ENCODE measurements at places on chromosomes 16 and 17.

GRCh38 chr17:17024778-17025300, 17.4 kb upstream of the MPRIP start:
- DNase-seq: peak; percentile 43

DNA sequence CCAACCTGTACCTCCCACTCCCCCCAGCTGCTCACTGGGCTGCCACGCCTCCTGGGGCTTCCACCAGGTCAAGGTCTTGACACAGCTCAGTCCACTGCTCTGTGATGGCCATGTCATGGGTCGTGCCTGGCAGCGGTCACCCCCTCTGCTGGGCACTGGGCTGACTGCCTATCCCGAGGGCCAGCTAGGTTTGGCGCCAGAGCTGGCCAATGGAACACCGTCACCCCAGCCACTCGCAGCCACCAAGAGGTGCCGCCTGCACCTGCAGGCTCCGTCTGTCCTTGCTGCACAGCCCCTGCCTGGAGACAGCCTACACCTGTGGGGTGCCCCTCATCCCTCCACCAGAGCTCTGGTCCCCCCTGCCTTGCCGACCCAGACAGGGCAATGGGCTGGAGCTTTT, 4.5 kb upstream of the RAB40C start:
- DNase-seq: no peak

- DNase-seq: no peak
These were observed 22.3 kb upstream of the TIMP2 start for GRCh38 chr17:78947235-78948149.

DNA sequence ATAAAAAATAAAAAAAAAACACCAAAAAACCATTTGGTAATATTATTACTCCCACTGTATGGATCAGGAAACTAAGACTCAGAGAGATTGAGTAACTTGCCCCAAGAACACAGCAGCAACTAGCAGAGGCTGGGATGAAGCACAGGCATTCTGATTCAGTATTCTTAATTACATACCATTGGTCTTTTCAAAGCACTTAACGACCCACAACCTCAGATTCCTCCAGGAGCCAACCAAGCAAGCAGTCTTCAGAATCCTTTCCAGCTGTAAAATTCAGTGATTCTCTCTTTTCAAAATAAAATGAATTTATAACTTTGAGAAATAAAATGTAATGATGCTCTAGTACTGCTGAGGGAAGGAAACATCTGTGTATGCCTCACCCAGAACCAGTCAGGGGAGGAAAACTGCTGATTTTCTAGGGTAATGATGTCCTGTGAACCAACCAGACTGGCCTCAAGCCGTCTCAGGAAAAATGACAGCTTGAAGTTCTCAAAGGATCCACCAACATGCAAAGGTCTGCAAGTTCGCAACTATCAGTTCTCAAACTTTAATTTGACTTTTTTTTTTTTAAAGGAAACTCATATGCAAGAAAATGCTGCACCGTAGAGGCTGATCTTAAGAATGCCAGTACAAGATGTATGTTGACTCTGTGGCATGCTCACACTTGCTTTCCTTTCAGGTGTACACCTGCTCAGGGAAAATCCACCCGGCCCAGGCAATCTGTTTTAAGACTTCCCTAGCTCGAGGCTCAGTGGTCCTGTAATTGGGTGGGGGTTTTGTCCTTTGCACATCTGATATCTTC, 9.0 kb downstream of the CUEDC1 start:
- peak; percentile 35 for DNase-seq

DNA sequence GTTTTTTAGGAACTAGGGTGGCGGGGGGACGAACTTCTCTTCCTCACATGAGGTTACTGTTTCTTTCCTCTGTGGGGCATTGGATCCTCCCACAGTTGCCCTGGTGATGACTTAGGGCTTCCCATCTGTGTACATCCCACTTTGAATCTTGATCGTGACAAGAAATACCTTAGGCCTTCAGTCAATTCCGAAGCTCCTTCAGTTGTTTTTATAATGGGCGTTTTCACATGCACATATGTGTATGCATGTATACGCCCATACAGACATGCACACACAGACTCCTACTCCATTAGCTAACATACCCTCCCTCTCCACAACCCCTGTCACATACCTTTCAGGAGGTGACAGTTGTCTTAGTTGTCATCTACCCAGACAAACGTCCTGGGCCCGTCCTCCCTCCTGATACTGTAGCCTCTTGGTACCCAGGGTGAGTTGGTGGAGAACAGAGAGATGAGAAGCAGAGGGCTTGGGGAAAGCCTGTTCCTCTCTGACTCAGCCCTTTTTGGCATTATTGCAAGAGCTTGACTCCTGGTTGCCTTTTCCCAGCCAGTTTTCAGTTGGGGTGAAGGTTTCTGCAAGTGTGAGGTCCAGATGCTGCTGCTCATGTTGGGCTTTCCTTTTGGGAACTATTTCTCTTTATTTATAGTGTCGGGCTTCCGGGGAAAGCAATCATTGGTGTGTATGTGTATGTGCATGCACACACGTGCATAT, 2.2 kb upstream of the AOC2 start:
- DNase-seq: peak; percentile 50

DNA sequence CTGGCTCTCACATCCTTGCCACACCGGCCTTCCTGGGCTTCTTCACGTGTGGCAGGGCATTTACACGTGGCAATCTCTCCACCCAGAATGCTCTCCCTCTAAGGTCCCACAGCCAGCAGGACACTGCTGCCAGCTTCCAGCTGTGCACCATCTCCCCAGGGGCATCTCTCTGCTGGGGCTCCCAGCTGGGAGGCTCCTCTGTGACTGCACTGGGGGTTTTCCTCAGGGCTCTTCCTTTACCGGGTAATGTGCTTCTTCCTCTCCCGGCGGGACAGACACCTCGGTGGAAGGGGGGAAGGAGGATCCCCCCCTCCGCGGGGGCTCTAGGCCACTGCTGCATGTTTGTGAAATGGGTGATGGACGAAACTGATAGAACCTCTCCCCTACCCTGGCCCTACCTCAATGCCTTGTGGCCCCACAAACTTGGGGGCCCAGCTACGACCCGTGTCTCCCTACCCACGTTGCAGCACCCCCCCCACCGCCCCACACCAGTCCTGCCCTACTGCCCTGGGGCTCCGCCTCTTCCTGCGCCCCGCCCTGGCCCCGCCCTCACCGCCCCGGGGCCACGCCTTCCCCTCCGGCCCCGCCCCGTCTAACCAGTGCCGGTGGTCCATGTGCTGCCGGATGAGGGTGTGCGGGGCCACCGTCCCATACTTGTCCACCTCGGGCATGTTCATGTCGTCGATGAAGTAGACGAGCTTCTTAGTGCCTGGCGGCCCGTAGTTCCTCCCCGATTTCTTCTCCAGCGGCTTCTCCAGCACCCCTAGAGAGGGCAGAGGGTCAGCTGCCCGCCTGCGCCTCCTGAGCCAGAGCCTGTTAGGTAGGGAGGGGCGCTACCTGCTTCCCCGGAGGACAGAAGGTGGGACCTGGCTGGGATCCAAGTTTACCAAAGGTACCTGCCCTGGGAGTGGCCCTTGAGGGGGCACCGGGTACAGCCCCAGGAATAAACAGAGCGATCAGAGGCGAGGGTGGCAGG, 92.6 kb downstream of the DNAH17 start:
- no peak for DNase-seq

GRCh38 chr16:77881355-77882030, 93.1 kb downstream of the VAT1L start:
- no peak for DNase-seq

- no peak for DNase-seq
These were observed 250.8 kb upstream of the SOX9 start for GRCh38 chr17:71869841-71870545.

DNA sequence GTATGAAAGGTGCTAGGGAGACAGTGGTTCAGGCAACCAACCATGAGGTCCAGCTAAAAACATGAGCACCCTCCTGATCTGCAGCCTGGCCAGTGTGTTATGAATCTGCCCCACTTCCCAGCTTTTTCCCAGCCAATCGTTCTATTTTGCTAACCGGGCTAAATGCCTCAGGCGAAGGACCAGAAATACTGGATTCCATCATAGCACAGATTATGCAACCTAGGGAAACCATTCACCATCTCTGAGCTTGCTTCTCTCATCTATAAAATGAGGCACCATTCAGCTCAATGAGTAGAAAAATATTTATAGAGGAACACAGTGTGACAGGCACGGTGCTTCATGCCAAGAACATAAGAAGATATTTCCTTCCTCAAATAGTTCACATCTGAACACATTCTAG, 45.2 kb upstream of the NUDT7 start:
- peak; percentile 63 for DNase-seq

DNA sequence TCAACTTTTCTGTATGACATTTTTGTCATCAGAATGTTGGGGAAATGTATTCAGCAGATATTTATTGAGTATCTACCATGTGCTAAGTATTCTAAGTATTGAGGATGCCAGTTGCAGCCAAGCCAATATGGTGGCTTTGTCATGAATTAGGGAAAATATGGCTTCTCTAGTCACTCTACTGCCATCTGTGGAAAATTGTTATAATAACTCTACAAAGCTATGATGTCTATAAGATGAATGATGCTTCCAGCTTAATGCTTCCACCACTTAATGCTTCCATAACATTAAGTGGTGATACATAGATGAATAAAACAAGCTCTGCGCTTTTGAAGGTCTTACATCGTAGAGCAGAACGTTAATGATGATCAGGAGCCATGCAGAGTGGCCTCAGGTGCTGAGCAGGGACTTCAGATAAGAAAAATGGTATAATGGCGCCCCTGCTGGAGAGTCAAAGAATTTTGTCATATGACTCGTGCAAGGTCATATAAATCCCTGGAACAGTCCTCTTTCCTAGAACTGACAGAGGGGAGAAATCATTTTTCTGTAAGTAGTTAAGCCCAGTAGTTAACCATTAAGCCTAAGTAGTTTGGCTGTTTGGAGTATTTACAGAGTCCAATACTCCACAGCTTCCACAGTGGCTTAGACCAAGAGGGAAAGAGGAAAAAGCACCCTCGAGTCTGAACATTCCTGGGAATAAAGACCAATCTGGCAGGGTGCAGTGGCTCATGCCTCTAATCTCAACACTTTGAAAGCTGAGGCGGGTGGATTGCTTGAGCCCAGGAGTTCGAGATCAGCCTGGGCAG, 2.7 kb upstream of the TMIGD1 start:
- peak; percentile 63 for DNase-seq

DNA sequence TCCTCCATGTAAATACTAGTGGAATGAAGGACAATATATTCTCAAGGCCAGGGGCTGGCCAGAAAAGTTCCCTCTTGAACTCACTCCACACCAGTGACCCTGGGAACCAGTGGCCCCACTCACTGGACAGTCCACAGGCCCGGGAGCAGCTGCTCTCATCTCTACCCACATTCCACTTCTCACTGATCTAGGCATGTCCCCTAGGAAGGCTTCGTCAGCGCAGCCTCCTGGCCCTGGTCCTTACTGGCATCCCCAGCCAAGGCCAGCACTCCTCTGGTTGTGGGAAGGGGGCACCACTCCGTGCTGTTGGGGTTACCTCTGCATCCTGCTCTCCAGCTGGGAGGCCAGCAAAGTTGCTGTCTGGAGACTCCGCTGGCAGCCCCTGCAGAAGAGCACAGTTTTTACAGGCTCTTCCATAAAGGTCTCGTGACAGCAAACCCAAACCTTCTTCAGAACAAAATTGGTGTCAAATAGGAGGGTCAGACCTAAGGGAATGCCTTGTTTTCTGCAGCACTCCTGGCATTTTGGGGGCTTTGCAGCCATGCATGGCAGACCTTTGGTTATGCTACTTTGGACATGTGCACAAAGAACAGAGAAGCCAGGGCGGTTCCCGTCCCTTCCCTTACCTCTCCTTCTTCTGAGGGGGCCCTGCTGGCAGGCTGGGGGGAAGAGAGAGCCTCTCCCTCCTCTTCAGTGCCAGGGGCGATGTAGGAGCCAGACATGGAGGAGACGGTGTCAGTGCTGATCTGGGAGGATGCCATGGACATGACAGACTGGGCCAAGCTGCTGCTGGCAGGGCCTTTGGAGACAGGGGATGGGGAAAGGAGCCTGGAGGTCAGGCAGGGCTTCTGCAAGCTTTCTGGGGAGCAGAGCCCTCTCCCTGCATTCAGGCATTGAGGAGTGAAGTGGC, 14.1 kb upstream of the FOXJ1 start:
- DNase-seq: no peak

DNA sequence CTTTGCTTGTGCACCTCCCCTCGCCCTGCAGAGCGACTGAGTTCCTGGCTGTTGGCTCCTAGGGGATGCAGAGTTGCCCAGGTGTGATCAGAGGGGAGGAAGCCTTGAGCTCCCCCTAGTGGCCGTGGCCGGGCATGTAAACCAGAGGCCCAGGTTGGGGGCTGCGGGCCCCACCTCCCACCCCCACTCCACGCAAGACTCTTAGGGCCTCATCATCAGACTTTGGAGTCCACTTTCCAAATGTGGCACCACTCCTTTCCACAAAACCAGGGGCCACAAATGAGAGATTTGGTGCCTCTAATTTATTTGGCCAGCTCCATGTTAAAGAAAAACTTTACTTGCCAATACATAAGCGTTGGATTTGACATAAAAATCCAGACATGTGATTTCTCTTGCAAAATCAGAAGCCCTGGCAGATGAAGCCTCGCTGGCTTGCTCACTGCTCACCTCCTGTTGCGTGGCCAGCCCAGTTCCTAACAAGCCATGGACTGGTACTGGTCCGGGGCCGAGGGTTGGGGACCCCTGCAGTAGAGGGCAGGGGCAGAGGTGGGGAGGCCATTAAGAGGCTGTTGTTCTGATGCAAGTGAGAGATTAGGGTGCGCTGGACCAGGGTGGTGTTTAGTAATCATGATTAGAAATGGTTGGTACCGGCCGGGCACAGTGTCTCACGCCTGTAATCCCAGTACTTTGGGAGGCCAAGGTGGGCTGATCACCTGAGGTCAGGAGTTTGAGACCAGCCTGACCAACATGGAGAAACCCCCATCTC, 28.7 kb upstream of the GAS7 start:
- DNase-seq: peak; percentile 22

GRCh38 chr16:54287131-54288029, 793 bp upstream of the IRX3 start:
- no peak for DNase-seq

GRCh38 chr16:72291121-72291520, 119.2 kb upstream of the PMFBP1 start:
- DNase-seq: peak; percentile 77

- no peak for DNase-seq
These were observed 254.0 kb downstream of the CNTNAP4 start for GRCh38 chr16:76531236-76531635.

DNA sequence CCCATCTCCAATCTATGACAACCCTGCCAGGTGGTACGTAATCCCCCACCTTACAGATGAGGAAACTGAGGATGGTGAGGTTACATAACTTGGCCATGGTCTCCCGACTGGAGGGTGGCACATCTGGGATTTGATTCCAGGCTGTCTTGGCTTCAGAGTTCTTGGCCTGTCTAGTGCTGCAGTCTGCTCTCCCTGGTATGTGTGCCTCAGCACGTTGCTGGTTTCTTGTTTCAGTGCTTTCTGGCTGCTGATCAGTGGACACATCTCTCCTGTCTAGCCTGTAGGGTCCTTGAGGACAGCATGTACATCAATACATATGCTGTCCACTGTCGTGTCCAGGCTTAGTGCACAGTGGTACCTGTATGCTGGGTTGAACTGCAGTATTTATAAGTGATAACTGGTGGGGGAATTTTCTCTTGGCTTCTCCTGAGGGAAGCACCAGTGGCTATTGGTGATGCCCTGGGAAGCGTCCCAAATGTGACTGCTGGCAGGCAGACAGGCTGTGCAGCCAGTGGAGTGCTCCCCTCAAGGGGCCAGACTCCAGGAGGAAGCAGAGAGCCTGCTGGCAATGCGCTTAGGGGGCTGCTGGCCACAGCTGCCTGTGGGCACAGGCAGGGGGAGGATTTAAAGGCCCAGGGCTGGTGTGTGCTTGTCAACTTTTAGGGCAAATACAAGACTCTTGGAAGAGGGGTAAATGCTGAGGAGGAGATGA, 14.4 kb downstream of the CTRL start:
- peak; percentile 42 for DNase-seq
